ENCODE measurements at places on chromosomes 7 and 10. TPM values are rescaled to one million over a fixed set of nuclear protein-coding genes. Genes with fewer than 3 reads are reported as not detected.

The HYCC1 gene
- 0.64 TPM for total RNA-seq

The NKX2-3 gene
- total RNA-seq: not detected

DNA sequence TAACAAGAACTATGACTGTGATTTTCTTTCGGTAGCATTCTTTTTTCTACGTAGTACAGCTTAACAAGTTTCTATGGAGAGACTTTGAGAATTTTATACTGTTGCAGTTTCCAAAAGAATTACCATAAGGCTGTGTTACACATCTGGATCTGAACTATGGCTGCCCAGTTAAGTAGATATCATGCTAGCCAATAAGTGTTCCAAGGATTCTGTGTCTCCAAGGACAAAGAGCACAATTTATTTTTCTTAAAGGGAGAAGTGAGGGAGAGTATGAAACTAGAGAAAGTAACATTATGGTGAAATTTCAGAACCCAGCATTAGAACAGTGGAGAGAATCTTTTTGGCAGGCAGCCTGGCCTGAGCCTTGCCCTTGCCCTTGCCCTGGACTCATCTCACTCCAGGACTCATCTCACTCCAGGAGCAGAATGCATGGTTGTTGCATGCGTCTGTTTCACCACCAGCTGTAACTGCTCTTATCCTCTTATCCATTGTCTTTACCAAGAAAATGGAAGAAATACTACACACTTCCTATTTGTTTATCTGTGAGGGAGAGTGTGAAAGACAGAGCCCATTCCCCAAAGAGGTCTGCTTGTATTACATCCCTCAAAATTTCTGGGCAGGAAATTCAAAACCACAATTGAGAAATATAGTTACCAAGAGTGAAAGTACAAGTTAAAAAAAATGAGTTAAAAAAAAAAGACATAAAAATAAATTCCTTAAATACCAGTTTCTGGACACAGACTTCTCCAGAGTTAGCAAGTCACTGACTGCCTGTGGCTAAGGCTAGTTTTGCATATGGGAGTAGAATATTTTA is 1067.5 kb downstream of the NRG3 start:
- no peak for DNase-seq

The PBLD gene
- 3.6 TPM for total RNA-seq

The UCN3 gene
- total RNA-seq: 0.60 TPM

DNA sequence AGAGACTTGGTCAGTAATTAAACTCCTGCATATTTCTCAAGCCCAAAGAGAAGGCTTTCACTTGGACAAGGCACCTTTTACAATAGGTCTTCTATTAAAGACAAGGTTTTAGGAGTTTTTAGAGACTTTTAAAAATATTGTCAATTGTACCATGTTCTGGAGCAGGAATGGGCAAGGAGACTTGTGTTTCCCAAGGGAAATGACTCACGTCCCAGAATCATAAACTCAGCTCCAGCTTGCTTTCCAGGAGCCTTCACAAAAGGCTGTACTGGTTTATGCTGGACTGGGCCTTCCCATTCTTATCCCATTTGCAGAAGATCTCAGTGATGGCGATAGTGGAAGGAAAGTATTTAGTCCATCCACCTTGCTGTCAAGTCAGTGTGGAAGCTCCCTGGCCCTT is 7.8 kb upstream of the GLI3 start:
- no peak for DNase-seq

DNA sequence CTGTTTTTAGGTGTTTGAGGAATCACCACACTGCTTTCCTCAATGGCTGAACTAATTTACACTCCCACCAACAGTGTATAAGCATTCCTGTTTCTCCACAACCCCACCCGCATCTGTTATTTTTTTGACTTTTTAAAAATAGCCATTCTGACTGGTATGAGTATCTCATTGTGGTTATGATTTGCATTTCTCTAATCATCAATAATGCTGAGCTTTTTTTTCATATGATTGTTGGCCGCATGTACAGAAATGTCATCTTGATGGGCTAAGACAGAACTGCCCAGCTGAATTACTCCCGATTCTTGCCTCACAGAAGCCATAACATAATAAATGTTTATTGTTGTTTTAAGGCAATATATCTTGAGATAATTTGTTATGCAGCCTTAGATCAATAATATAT is 93.1 kb upstream of the DKK1 start:
- no peak for DNase-seq

GRCh38 chr7:111392294-111392693 is 170.0 kb downstream of the IMMP2L start:
- DNase-seq: no peak

The OLAH gene
- not detected for total RNA-seq

All from HT-29 (cell line).